ENCODE measurements at places on chromosomes 1 and 21.

- DNase-seq = no peak
These were observed at the start of gene GJA4 for GRCh38 chr1:34792868-34793727. Gene GJA4, plus strand, starts transcription at chr1:34792999. Its CDS starts 1,215 bp downstream, at chr1:34794214.

DNA sequence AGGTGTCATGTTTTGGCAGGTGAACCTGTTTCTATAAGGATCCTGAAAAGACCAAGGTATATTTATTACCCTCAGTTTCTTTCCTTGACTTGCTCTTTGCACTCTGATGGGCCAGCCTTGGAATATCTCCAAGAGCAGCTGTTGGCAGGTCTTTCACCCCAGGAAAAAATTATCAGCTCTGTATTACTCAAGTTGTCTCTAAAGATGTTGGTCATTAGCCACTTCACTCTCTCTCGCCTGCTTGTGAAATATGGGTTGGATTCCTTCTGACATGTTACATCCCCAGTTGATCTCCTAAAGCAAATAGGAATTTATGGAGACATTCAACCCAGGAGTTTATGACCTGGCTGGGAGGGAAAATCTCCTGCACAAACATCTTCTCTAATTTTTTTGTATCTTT, 85.9 kb downstream of the KCNJ15 start:
- DNase-seq = no peak

GRCh38 chr1:226983992-226984364, 43.9 kb downstream of the COQ8A start:
- DNase-seq = no peak

- no peak for DNase-seq
These were observed 139.3 kb downstream of the PGBD5 start for GRCh38 chr1:230286890-230287269.

DNA sequence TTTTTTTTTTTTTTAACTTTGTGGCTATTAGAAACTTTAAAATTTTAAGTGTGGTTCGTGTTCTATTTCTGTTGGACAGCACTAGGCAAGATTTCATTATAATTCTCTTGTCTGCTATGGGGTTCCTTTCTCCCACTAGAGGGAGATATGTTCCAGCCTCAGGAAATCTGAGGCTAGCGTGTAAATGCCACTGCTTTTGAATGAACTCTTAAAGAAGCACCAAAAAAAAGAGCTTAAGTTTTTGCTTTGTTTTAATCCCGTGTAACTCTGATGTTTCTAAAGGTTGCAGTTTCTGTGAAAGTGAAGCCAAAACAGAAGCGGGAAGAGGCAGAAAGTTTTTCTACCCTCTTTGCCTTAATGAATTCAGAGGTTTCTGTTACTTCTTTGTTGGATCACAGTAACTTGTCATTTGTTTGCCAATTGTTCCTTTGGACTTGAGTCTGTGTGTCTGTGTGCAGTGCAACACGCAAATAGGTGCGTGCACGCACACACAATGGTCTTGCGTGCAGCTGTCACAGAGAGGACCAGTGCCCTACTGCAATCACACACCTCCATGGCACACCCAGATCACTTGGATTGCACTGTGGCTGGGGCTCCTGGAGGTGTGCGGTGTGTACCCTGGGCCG, 32.3 kb downstream of the HHAT start:
- peak; percentile 33 for DNase-seq

GRCh38 chr21:35232545-35233176, 183.6 kb upstream of the RUNX1 start:
- DNase-seq = no peak

- no peak for DNase-seq
These were observed 213.1 kb downstream of the PCP4 start for GRCh38 chr21:40080385-40080784.

DNA sequence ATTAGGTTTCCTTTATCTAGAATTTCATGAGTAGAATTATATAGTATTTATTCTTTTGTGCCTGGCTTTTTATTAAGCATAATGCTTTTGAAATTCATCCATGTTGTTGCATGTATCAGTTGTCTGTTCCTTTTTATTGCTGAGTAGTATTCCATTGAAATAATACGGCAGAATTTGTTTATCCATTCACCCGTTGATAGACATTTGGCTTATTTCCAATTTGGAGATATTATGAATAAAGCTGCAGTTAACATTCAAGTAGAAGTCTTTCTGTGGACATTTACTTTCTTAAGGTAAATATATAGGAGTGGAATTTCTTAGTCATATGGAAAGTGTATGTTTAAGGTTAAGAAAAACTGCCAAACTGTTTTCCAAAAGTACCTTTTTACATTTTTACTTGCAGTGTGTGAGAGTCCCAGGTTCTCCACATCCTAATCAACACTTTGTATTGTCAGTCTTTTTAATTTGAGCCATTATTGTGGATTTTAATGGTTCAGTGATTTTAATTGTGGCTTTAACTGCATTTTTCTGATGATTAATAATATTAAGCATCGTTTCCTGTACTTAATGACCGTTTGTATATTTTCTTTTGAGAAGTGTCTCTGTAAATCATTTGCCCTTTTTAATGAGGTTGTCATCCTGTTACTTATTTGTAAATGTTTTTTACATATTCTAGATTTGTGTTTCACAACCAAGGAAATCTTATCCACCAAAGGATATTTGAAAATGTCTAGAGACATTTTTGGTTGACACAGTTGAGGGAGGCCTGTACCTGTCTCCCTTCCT, 22.7 kb downstream of the KCTD3 start:
- DNase-seq = no peak

GRCh38 chr1:21963477-21964217, 13.2 kb upstream of the CELA3B start:
- peak; percentile 70 for DNase-seq

DNA sequence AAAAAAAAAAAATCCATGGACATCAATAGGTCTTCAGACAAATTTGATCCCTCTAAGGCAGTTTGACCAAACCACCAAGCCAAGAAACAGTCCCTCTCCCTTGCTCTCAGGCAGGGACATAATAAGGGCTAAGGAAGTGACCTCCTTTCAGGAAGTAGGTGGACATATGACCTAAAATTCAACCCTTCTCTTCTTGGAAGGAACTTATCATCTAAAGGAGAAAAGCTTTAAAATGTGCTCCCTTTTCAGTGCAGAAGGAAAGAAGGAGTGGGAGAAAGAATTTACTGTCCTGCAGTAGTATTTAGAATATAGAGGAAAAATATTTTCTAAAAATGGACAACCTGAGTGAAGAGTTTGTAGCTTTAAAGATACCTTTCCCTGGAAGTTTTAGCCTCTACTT, 118.1 kb downstream of the DTL start:
- no peak for DNase-seq

GRCh38 chr1:78745111-78745510, 95.5 kb downstream of the IFI44 start:
- no peak for DNase-seq
